ENCODE measurements at places on chromosomes 4 and X.

GRCh38 chrX:136555694-136556093 is 23.7 kb downstream of the VGLL1 start:
- DNase-seq, result no peak

DNA sequence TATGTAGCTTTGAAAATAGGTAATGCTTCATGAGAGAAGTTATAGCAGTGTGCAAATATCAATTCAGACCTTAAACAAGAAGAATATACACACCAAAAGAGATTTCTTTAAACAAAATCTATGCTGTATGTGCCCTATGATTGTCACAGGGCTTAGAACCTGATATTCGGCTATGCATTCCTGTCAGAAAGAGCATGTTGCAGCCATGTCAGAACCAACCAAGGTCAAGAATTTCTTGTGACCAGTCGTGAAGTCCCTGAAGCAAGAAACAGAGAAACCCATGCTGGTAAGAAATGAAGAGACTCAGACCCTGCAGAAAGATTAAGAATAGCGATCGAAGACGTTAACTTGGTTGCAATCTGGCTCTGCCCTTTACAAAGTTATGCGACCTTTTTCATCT is 210.3 kb upstream of the SPIN4 start:
- DNase-seq, result no peak

GRCh38 chrX:51866210-51866609 is 27.2 kb upstream of the MAGED1 start:
- DNase-seq, result no peak

- peak; percentile 55 for DNase-seq
These were observed 545 bp downstream of the DOCK11 start for GRCh38 chrX:118495958-118496762.

GRCh38 chr4:47469951-47470350 is 6.4 kb upstream of the COMMD8 start:
- no peak for DNase-seq

DNA sequence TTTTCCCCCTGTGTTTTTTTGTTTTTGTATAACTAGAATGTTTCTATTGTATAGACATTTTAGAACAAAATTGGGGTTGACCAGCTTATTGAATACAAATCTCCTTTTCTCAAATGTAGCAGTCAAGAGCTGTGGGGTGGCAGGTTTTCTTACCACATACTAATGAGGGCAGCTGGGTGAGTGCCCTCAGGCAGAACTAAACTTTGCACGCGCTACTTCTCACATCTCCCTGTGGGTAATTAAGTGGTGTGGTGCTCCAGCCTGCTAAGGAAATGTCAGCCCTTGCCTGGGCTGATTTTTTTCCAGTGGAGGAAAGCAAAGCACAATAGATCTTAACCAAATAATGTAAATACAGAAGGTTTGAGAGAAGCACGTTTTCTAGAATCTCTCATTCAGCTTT is 717.6 kb upstream of the TENM3 start:
- no peak for DNase-seq

GRCh38 chrX:81263059-81263458 is 61.2 kb downstream of the SH3BGRL start:
- no peak for DNase-seq

- DNase-seq, result no peak
These were observed 213.0 kb upstream of the VEGFC start for GRCh38 chr4:177005674-177006230.

- no peak for DNase-seq
These were observed 48.8 kb downstream of the IGFBP7 start for GRCh38 chr4:57061395-57061794.

- DNase-seq, result no peak
These were observed 12.9 kb upstream of the C4orf54 start for GRCh38 chr4:99670409-99671073.

GRCh38 chr4:7564242-7564641 is 129.5 kb upstream of the PSAPL1 start:
- DNase-seq, result no peak

GRCh38 chr4:181030961-181031360 is 1212.2 kb upstream of the TENM3 start:
- no peak for DNase-seq

DNA sequence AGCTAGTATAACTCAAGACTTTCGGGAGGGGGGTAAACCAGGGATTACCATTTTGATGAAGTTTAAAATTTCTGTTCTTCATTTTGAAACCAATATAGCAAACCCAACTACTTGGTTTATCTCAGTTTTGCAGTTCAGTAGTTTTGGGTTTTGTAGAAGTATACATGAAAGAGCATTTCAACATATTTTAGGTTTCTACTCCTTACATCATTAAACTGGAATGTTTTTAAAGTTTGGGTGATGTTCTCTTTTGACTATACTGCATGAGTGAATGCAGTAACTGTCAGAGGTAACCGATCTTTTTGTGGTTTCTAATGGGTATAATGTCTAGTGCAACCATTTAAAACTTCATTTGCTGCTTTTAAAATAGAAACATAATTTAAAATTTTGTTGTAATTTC is 248.3 kb upstream of the MAD2L1 start:
- no peak for DNase-seq

DNA sequence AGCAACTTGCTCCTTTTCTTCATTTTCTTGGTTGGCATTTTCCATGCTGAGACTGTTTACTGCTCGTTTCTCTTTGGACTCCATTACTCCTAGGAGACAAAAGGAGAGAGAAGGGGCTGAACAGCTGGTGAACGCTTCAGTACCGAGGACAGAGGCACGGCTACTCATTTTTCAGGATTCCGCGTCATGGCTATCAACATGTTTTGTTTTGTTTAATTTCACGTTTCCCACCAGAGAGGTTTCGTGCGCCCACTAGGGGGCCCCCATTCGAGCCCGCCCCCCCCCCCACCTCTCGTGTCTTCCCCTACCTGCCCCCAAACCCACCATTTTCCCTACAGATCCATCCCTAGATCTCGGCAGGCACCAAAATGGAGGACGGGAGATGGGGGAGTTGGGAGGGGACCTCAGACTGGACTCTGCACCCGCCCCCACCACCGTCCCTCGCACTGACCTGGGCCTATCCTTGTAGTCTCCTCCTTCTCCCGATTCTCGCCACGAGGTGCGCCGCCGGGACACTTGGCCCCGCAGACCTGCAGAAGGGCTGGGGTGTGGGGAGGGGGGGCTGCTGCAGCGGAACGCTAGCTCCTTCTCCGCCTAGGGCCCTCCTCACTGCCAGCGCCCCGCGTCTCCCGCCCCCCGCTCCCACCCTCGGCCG is 653 bp downstream of the BEX1 start:
- no peak for DNase-seq

DNA sequence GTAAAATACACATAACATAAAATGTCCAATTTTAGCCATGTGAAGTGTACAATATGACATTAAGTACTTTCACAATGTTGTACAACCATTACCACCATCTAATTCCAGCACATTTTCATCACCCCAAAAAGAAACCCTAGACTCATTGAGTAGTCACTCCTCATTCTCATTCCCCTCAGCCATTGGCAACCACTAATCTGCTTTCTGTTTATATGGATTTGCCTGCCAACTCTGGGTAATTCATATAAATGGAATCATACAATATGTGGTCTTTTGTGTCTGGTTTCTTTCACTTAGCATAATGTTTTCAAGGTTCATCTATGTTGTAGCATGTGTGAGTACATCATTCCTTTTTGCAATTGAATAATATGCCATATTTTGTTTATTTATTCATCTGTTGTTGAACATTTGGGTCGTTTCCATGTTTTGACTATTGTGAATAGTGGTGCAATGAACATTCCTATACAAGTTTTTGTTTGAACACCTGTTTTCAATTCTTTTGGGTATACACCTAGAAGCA is 43.0 kb downstream of the EIF2S3 start:
- no peak for DNase-seq

DNA sequence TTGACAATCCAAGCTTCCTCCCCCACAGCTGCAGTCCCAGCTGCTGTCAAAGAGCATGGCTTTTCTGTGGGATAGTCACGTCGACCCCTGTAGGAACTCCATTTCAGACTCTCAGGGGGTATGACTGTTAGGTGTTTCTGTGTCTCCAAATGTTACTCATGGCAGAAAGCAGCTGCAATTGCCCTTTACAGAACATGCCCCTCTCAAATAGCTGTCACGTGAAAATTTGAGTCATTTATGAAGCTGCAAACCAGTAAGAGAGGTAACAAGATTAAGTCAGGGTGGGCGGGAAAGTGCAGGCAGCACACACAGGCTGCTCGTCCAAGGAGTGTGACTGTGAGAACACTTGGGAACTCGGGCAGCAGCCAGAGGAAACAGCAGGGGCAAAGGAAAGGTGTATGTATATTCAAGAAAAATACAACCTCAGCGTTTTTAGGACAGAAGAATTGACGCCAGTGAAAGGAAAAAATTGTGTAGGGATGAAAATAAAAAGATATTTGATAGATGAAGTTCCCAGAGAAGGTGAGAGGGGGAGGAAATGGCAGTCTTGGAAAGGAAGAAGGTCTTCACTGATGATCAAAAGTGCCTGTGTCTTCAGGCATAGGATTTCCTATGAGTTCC is 66.5 kb upstream of the TMEM184C start:
- no peak for DNase-seq

GRCh38 chr4:137610960-137611359 is 78.7 kb upstream of the PCDH18 start:
- no peak for DNase-seq

DNA sequence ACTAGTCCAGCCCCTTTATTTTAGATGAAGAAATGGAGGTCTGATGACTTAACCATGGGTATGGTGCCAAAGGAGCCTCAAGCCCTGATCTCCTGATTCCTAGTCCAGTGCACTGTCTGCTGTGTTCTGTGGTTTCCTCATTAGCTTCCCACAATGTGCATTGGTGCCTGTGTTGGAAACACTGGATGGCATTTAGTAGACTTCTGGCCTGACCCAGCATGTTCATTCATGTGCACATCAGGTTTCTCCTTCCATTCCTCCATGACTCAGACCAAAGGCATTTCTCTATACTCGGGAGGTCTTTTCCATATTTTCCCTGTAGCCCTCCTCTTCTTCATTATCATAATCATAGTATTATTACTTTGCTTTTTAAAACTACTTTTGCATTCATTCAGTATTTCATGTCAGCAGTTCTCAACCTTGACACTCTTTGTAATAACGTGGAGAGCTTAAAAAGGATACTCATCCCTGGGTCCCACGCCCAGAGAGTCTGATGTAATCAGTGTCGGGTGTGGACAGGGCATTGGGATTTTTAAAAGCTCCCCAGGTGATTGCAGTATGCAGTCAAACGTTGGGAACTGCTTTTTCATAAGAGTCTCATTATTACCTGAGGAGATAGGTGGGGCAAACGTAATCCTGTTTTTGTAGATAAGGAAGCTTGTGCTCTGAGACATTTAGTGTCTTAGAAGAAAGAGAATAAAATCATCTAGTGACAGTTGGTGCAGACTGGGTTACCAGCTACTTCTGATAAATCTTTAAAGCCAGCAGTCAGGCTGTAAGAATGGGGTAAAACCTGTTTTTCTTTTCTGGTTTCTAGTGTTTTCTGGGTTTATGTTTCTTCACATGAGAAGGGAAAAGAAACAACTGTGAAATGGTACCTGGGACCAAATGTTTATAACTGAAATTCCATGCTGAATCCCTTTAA is 40.9 kb upstream of the XK start:
- DNase-seq, result no peak

DNA sequence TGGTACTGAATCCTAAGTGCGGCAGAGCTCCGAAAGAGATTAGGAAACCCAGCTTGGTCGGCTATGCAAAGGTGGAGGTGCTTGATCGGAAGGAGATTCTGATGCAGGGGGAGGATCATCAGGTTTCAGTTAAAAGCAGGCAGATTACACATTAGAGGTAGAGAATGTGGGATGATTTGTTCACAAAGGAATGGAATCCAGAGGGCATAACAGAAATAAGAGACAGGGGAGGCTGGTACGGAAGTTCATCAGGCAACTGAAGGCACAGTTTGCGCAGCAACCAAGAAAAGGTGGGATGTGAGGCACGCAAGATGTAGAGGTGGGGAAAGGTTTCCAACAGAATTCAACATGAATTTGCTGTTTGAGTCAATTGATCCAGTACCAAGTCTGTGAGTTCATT is 424 bp upstream of the ZNF330 start:
- no peak for DNase-seq

DNA sequence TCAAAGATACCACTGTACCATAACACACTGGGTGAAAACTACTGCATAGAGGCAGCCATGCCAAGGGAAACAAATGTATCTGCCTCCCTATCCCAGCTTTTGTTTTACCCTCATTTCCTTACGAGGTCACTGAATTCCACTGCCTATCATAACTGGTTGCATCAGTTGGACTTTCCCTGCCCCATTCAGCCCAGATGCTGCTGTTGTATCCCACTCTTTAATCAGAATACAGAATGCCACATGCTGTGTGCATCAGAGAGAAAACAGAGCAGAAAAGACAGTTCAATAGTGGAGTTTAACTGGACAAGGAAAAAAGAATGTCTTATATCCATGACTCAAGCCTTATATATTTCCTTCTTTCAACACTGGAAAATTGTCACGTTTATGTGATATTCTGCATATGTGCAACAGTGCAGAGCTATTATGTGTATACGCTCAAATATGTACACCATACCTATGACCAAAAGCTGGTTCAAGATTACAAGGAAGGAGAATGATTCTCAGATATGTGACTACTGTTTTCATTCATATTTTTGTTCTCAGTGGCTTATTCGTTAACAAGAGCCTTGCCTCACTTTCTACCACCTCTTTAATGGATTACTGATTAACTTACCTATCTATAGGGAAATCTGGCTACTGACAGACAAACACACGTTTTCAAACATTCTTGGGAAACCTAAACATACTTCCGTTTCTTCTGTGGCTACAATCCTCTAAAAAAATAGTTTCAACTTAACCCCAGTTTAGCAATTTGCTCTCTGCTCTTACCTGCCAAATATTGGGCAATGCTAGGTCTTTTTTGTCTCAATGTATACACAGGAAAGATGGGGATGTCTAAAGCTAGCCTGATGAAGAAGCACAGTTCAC is 378.9 kb downstream of the SMARCA1 start:
- DNase-seq, result no peak

- no peak for DNase-seq
These were observed 3.4 kb downstream of the TENM3 start for GRCh38 chr4:182246401-182247205.

DNA sequence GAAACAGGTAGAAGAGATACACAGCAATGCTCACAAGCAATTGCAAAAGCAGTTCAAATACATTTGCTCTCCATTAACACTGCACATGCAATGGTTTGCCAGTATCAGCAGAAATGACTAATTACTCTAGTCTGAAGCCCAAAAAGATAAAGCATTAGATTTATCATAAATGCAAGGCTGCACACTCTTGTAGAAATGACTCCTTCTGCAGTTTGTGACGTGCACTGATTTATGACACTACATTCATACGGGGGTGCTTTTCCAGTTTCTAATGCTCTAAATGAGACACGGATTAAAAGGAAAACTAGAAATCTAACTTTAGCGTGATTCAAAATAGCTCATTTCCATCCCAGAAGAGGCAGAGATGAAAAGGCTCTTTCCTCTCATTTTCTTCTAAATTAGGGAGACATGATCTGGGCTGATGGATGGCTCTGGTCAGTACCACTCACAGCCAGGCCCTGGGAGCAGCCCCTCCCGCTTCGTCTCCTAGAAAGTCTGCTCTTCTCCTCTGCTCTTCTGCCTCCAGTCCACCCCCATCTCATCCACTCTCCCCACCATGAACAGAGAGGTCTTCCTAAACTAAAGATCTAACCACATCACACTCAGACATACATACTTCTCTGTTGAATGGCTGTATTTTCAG is 33.2 kb downstream of the PPP2R2C start:
- DNase-seq, result no peak

- DNase-seq, result no peak
These were observed 19.3 kb downstream of the DCTD start for GRCh38 chr4:182897601-182898478.

- no peak for DNase-seq
These were observed 8.0 kb downstream of the CTBP1 start for GRCh38 chr4:1240721-1241465.

All from stimulated activated CD8-positive, alpha-beta memory T cell treated with anti-CD3 and anti-CD28 coated beads, Interleukin-15, amount 100 ng/mL, for 1 hour (primary cell).